ENCODE measurements at places on chromosomes 6 and 20. TPM values are rescaled to one million over a fixed set of nuclear protein-coding genes. Genes with fewer than 3 reads are reported as not detected.

GRCh38 chr6:133551847-133552341, 310.7 kb downstream of the EYA4 start:
- H3K27me3 ChIP-seq = no peaks in the 10 kb centered on the region
- no peaks in the 10 kb centered on the region for H3K4me1 ChIP-seq
- H3K36me3 ChIP-seq = no peaks in the 10 kb centered on the region
- H3K4me3 ChIP-seq = no peak overlapping the region
- DNase-seq = no peak

GRCh38 chr6:83459663-83460062, 28.8 kb upstream of the ME1 start:
- no peaks in the 10 kb centered on the region for H3K27me3 ChIP-seq
- no peaks in the 10 kb centered on the region for H3K36me3 ChIP-seq
- H3K4me3 ChIP-seq = no peak overlapping the region
- no peak for DNase-seq
- H3K27ac ChIP-seq = no peak overlapping the region

- H3K27ac ChIP-seq = no peak overlapping the region
- no peak overlapping the region for H3K4me3 ChIP-seq
- H3K27me3 ChIP-seq = no peaks in the 10 kb centered on the region
- no peak for DNase-seq
- H3K36me3 ChIP-seq = no peaks in the 10 kb centered on the region
- peaks cover 2% of the 10 kb centered on the region for H3K4me1 ChIP-seq
Observed at GRCh38 chr6:166348305-166348949, 6.1 kb upstream of the SFT2D1 start.

GPX5 gene
- not detected for total RNA-seq

EPPIN gene
- not detected for total RNA-seq

HSD17B8 gene
- total RNA-seq = 20.2 TPM

NECAB3 gene
- total RNA-seq = 23.4 TPM

ZNF292 gene
- 74.8 TPM for total RNA-seq

GRCh38 chr6:91501930-91502329, 915.1 kb upstream of the MAP3K7 start:
- H3K27ac ChIP-seq = no peak overlapping the region
- no peaks in the 10 kb centered on the region for H3K27me3 ChIP-seq
- no peaks in the 10 kb centered on the region for H3K36me3 ChIP-seq
- DNase-seq = no peak
- H3K4me1 ChIP-seq = no peaks in the 10 kb centered on the region

DNA sequence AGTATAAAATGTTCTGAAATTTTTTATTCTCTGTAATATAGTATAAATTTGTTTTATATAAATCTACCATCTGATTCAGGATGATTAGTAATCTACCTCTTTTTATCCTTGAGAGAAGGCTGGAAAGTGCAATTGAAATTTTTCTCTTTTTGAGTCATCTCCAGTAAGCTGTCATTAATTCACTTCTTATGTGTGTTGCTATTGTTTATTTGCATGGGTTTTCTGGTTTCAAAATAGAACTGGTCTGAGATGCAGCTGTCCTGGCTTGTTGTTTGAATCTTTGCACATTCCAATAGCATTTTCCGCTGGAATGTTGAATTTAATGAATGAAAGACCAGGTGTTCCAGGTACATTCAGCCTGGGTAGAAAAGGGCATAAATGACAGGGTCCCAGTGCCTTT, 24.3 kb upstream of the TAB2 start:
- H3K27ac ChIP-seq = no peak overlapping the region
- H3K4me1 ChIP-seq = no peaks in the 10 kb centered on the region
- no peaks in the 10 kb centered on the region for H3K27me3 ChIP-seq
- no peaks in the 10 kb centered on the region for H3K36me3 ChIP-seq
- no peak overlapping the region for H3K4me3 ChIP-seq
- no peak for DNase-seq

ZC2HC1B gene
- not detected for total RNA-seq

GRM1 gene
- total RNA-seq = not detected

GRCh38 chr6:3209114-3210023, 18.1 kb downstream of the TUBB2B start:
- no peaks in the 10 kb centered on the region for H3K36me3 ChIP-seq
- H3K4me1 ChIP-seq = peaks cover 9% of the 10 kb centered on the region
- no peak for DNase-seq
- H3K27ac ChIP-seq = no peak overlapping the region

DNA sequence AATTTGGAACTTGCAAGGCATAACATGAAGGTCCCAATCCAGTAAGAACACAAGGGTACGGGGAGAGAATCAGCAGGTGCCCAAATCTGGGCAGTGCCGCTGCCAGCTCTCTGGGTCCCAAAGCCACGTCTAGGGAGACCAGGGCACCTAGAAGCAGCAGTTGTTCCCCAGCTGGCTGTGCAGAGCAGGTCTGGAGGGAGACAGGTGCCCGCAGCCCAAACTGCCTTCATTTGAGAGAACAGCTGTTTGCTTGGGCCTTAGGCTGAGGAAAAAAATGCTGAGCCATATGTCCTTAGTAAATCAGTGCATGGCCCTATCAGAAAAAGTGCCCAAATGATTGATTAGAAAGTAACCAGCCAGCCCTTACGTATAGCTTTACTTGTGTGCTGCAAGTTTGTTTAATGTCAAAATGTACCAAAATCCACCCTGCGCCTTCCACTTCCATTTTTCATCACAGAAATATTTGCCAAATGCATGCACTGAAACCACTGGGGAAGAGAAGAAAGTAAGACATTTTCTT, 9.1 kb upstream of the PRELID3B start:
- H3K4me1 ChIP-seq = no peaks in the 10 kb centered on the region
- H3K27ac ChIP-seq = no peak overlapping the region
- DNase-seq = no peak
- no peaks in the 10 kb centered on the region for H3K36me3 ChIP-seq
- no peaks in the 10 kb centered on the region for H3K27me3 ChIP-seq

GRCh38 chr20:47984437-47984836, 199.2 kb upstream of the SULF2 start:
- H3K27ac ChIP-seq = no peak overlapping the region
- H3K36me3 ChIP-seq = no peaks in the 10 kb centered on the region
- no peaks in the 10 kb centered on the region for H3K27me3 ChIP-seq
- no peaks in the 10 kb centered on the region for H3K4me1 ChIP-seq
- H3K4me3 ChIP-seq = no peak overlapping the region

DNA sequence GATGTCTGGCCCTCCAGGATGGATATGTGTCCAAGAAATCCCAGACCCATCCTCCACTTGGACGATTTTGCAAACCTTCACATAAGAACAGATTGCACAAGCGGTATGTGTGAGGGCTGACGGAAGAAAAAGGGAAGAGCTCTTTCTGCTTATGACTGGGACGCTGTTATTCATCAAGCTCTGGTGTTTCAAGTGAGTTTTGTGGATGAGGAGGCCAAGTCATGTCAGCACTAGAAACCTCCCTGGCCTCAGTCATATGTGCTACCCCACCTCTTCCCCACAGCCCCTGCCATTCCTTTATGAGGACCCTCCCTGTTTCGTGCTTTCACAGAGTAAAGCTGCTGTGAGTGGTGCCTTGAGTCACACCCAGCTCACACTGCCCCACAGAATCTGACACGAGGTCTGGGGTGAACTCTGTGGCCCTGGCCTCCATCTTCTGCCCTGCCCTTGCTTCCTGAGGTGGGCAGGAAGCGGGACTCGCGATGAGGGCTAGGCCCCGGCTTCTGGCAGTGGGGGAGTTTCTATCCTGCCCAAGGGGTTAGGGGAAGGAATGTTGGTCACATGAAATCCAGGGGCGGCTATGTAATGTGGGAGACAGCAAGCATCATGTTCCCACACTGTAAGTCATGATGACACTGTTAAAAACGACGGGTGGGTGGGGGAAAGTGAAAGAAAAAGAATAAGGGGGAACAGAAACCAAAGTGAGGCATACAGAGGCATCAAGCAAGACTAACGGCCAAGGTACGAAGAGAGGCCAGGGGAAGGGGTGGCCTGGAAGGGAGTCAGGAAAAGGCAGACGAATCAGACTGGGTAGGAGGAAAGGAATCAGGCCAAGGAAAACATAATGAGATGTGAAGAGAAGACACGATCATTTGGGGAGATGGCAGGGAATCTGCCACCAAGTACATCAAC, 78.1 kb downstream of the PRDM1 start:
- H3K27ac ChIP-seq = peak overlapping the region; percentile 57
- H3K36me3 ChIP-seq = no peaks in the 10 kb centered on the region
- DNase-seq = peak; percentile 44

DNA sequence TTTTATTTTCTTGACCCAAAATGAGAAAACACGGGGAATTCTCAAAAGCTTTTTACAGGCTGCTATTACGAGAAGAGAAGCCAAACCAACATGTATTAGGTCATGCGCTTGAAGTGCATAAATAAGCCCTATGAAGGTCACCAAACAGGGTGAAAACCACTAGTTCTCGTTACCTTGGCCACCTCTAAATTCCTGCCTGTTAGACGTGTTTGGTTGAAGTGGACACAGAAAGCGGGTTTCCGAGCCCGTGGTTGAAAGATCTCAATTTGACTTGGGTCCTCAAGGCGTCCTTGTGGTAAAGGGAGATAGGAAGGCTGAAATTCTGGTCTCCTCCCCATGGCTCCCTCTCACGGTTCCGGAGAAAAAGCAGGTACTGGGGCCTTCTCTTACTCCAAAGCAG, 6.2 kb downstream of the EYA2 start:
- H3K27me3 ChIP-seq = peaks cover 8% of the 10 kb centered on the region
- H3K4me3 ChIP-seq = no peak overlapping the region

- H3K27me3 ChIP-seq = no peaks in the 10 kb centered on the region
- H3K27ac ChIP-seq = no peak overlapping the region
- no peak for DNase-seq
- no peak overlapping the region for H3K4me3 ChIP-seq
- no peaks in the 10 kb centered on the region for H3K36me3 ChIP-seq
Observed at GRCh38 chr6:144714021-144714712, 429.0 kb downstream of the UTRN start.

DNA sequence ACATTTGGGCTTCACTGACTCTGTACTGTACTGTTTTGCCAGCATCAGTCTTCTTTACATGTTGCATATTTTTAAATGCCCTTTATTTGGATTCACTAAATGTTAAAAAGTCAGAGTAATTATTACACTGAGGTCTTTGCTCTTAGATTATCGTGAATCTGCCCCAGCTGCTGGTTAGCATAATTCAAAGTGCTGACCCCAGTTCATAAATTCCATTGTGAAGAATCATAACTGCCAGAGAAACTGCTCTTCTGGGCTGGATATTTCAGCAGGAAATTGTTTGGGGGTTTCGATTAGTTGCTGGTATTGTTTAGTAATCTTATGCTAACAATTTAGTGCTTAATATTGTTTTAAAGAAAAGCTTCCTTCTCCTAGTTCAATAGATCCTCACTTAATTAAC, 682.1 kb upstream of the MAP3K7 start:
- H3K27ac ChIP-seq = no peak overlapping the region
- no peaks in the 10 kb centered on the region for H3K36me3 ChIP-seq
- no peak overlapping the region for H3K4me3 ChIP-seq
- no peaks in the 10 kb centered on the region for H3K27me3 ChIP-seq
- no peak for DNase-seq

- H3K4me1 ChIP-seq = no peaks in the 10 kb centered on the region
- no peak overlapping the region for H3K27ac ChIP-seq
- H3K27me3 ChIP-seq = peaks cover 23% of the 10 kb centered on the region
- DNase-seq = no peak
- no peaks in the 10 kb centered on the region for H3K36me3 ChIP-seq
- no peak overlapping the region for H3K4me3 ChIP-seq
Observed at GRCh38 chr6:32096087-32096393, 13.1 kb downstream of the TNXB start.

DNA sequence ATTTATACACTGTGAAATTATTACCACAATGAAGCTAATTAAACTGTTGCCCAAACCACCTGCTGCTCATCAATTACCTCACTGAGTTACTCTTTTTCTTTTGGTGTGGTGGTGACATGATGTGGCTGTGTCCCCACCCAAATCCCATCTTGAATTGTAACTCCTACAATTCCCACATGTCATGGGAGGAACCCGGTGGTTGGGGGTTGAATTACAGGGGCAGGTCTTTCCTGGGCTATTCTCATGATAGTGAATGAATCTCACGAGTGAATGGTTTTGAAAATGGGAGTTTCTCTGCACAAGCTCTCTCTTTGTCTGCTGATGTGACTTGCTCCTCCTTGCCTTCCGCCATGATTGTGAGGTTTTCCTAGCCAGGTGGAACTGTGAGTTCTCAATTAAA, 145.0 kb downstream of the LRRC1 start:
- H3K4me1 ChIP-seq = no peaks in the 10 kb centered on the region
- H3K27ac ChIP-seq = no peak overlapping the region
- no peak for DNase-seq
- H3K27me3 ChIP-seq = no peaks in the 10 kb centered on the region
- no peaks in the 10 kb centered on the region for H3K36me3 ChIP-seq
- H3K4me3 ChIP-seq = no peak overlapping the region

DNA sequence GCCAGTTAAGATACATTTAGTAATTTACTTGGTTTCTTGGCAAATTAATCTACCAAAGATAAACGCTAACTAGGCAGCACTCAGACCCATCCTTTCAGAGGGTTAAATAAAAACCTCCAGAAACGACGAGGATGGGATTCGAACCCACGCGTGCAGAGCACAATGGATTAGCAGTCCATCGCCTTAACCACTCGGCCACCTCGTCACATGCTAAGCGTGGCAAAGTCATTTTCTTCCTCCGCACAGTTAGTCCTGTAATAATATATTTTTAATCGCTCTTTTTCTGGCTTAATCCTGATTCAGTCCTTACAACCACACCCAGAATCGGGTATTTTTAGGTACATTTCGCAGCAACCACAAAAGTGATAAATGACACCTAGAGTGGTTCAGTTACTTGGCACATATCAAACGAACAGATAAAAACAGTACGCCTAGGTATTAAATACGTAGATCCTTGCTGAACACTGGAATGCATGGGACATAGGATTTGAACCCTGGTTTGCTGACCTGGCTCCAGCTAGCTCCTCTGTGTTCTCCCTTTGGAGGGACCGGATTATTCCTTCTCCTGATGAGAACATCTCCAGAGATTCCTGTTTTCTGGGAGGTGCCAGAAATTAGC, 71.6 kb downstream of the GPX5 start:
- no peak overlapping the region for H3K27ac ChIP-seq
- no peaks in the 10 kb centered on the region for H3K4me1 ChIP-seq

DNA sequence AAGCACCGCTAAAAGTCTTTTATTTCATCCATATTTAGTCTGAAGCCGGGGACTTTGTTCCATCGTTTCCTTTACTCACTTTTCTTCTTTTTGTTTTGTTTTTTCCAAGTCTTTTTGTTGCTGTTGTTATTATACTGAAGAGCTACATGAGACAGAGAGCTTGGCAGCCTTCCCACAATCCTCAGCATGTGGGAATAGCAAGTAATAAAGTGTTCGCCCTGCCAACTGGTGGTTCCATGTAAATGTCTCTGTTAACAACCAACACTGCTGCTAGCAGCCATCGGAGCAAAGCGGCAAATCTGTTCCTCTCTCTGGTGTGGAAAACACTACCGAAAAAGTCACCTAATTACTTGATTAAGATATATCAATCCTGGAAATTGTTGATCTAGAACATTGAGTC, 437.8 kb upstream of the ID4 start:
- no peak overlapping the region for H3K27ac ChIP-seq
- no peaks in the 10 kb centered on the region for H3K27me3 ChIP-seq
- H3K4me1 ChIP-seq = no peaks in the 10 kb centered on the region
- H3K4me3 ChIP-seq = no peak overlapping the region
- DNase-seq = no peak

PRL gene
- not detected for total RNA-seq

SLC25A27 gene
- 2.6 TPM for total RNA-seq

Data from CD4-positive, alpha-beta memory T cell (primary cell).